ENCODE measurements at places on chromosomes 3 and 15.

GRCh38 chr3:170840291-170840859, 29.6 kb downstream of the RPL22L1 start:
- peak; percentile 12 for DNase-seq

GRCh38 chr15:47614360-47615011, 102.8 kb upstream of the SEMA6D start:
- DNase-seq: no peak

DNA sequence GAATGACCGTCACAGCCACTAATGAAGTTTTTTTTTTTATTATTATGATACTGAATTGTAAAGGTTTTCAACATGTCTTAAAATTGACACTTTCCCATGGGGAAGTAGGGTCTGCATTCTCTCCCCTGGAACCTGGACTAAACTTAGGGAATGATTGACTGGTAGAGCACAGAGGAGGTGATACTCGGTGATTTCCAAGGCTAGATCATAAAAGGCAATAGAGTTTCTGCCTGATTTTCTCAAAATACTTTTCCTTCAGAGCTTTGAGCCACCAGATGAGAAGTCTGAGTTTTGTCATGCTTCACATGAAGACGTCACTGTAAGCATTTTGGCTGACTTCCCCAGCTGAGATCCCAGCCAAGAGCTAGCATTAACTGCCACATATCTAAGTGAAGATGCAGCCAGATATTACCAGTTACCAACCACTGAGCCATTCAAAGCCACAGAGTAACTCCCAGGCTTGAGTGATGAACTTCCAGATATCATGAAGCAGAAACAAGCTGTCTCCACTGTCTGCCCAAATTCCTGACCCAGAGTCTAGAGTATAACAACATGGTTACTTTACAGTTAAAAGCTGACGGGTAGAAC, 105.8 kb downstream of the LSAMP start:
- peak; percentile 19 for DNase-seq

GRCh38 chr15:87293031-87293430, 963.5 kb downstream of the NTRK3 start:
- DNase-seq: no peak

GRCh38 chr3:73448761-73449301, 175.9 kb downstream of the PDZRN3 start:
- DNase-seq: no peak
